ENCODE measurements at places on chromosomes 5 and 9. TPM values are rescaled to one million over a fixed set of nuclear protein-coding genes. Genes with fewer than 3 reads are reported as not detected.

DNA sequence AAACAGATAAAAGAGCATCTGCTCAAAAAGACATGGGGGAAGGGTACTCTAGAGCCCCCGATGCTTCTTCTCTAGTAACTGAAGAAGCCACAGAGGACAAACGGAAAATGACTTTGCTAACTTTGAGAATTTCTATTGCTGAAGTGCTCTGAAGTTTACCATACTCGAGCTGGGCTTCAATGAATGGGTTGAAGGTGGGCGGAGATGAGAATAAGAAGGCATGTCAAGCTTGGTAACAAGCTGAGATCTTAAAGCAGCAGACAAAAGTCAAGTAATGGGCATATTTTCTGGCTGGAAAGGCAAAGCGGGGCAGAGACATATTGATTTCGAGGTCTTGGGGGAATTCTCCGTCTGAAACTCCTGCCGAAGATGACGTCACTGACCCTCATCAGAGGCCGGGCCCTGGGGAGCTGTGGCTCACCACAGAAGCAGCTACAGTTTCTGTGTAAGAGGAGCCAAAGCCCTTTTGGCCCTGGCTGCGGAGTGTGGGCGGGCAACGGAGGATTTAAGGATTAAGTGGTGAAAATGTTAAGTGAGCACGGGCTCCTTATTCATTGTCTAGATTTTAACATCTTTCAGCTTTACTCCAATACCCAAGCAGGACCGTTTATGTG is 115.8 kb upstream of the SLIT3 start:
- H3K27me3 ChIP-seq, result no peaks in the 10 kb centered on the region
- peak overlapping the region; percentile 7 for H3K27ac ChIP-seq
- no peaks in the 10 kb centered on the region for H3K36me3 ChIP-seq
- H3K4me3 ChIP-seq, result peak overlapping the region; percentile 45

DNA sequence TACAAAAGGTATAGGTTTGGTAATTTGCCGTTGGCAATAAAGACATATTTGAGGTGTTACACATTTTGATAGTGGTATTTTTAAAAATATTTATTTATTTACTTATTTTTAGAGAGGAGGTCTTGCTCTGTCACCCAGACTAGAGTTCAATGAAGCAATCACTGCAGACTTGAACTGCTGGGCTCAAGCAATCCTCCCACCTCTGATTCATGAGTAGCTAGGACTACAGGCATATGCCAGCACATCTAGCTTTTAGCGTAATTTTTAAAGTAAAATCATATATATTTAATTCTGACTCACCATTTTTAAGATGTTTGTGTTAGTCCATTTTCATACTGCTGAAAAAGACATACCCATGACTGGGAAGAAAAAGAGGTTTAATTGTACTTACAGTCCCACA is 1974.3 kb downstream of the EFNA5 start:
- H3K4me1 ChIP-seq, result no peaks in the 10 kb centered on the region
- no peak overlapping the region for H3K27ac ChIP-seq
- H3K36me3 ChIP-seq, result no peaks in the 10 kb centered on the region
- H3K4me3 ChIP-seq, result no peak overlapping the region
- no peak for DNase-seq
- H3K27me3 ChIP-seq, result no peaks in the 10 kb centered on the region

DNA sequence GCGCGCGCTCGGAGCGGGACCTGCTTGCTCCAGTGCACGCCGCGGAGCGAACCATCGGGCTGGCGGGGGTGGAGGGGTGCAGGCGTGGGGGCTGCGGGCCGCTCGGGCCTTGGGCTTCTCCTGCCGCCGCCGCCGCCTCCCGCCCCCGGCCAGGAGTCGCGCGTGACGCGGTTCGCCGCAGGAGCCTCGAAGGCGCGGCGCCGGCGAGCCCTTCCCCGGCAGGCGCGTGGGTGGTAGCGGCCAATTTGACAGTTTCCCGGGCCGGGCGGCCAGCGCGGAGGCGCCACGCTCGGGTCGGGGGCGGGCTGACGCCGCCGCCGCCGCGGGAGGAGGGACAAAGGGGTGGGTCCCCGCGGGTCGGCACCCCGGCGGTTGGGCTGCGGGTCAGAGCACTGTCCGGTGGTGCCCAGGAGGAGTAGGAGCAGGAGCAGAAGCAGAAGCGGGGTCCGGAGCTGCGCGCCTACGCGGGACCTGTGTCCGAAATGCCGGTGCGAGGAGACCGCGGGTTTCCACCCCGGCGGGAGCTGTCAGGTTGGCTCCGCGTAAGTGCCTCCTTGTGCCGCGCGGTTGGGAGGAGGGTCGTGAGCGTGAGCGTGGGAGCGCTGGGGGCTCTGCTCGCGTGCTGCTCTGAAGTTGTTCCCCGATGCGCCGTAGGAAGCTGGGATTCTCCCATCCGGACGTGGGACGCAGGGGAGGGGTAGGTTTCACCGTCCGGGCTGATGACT is at the start of gene TJP2:
TSS of gene TJP2 (plus strand) at position 387 of the 725 bp plus-strand sequence. CDS start at position 483, 96 bp downstream.
- H3K27me3 ChIP-seq, result no peaks in the 10 kb centered on the region
- H3K4me1 ChIP-seq, result peaks cover 13% of the 10 kb centered on the region
- H3K27ac ChIP-seq, result peak within 1 kb of the TSS; percentile 73
- no peaks in the 10 kb centered on the region for H3K36me3 ChIP-seq

- peak overlapping the region; percentile 82 for H3K4me3 ChIP-seq
- DNase-seq, result no peak
- H3K4me1 ChIP-seq, result peaks cover 19% of the 10 kb centered on the region
- H3K27ac ChIP-seq, result no peak overlapping the region
- no peaks in the 10 kb centered on the region for H3K27me3 ChIP-seq
Measured at GRCh38 chr5:55305345-55305744, 2.1 kb downstream of the DHX29 start.

- no peak for DNase-seq
- no peaks in the 10 kb centered on the region for H3K36me3 ChIP-seq
- H3K27me3 ChIP-seq, result no peaks in the 10 kb centered on the region
- H3K4me3 ChIP-seq, result no peak overlapping the region
- H3K27ac ChIP-seq, result peak overlapping the region; percentile 75
- H3K4me1 ChIP-seq, result no peaks in the 10 kb centered on the region
Measured at GRCh38 chr5:132458651-132459030, 31.9 kb downstream of the IRF1 start.

DNA sequence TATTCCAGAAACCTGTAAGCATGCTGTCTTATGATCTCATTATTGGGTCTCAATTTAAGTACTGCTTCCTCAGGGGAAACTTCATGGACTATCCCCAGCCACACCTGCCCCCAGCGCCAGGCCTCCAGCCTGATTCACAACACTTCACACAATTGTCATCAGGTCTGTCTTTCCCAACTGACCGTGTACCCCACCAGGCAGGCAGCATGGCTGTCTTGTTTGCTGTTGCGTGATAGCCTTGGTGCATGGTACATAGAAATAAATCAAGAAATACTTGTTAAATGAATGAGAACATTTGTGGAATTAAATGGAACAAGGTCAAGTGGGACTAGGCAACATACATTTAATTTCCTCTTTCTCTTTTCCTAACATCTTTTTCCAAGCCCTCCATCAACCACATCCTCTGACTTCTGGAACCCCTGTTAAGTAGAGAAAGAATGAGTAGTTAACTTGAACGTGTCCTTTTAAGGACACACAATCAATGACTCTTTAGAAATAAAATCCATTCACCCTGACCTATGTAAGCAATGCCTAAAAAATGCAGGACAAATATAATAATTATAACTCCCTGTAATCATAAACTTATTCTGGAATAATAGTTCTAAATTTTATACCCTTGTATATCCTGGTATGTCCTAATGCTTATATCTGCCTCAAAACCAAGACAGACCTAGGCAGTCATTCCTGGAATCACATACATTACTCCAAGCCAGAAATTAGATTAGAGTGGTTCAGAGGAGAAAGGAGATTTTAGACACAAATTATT is 17.2 kb upstream of the THG1L start:
- no peak overlapping the region for H3K27ac ChIP-seq
- no peaks in the 10 kb centered on the region for H3K36me3 ChIP-seq
- no peak for DNase-seq
- H3K4me1 ChIP-seq, result no peaks in the 10 kb centered on the region
- H3K4me3 ChIP-seq, result no peak overlapping the region

- peak overlapping the region; percentile 66 for H3K27ac ChIP-seq
- DNase-seq, result no peak
- H3K36me3 ChIP-seq, result no peaks in the 10 kb centered on the region
- no peak overlapping the region for H3K4me3 ChIP-seq
Measured at GRCh38 chr9:127113191-127113972, 9.1 kb downstream of the ANGPTL2 start.

GRCh38 chr5:157475432-157475831 is 15.4 kb downstream of the NIPAL4 start:
- no peak overlapping the region for H3K27ac ChIP-seq
- H3K4me3 ChIP-seq, result no peak overlapping the region
- no peaks in the 10 kb centered on the region for H3K36me3 ChIP-seq
- DNase-seq, result no peak
- no peaks in the 10 kb centered on the region for H3K27me3 ChIP-seq

DNA sequence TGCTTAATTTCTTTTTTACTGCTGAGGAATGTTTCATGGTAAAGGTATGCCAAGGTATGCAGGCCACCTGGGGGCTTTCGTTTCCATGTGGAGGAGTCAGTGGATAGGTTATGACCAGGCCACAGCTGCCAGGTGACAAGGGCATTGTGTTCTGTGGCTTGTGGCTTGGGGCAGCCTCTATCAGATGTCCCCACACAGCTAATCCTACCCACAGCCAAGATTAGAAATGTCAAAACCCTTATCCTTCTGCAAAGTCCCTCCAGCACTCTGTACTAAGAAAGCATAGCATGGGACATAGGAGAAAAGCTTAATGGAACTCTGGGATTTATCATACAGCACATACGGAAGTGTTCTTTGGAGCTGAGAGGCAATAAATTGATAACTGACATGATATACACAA is 171.2 kb upstream of the S1PR3 start:
- no peak overlapping the region for H3K4me3 ChIP-seq
- H3K4me1 ChIP-seq, result no peaks in the 10 kb centered on the region
- no peaks in the 10 kb centered on the region for H3K27me3 ChIP-seq
- DNase-seq, result no peak

Gene BARHL1
- not detected for total RNA-seq

Gene SLC4A9
- not detected for total RNA-seq

Gene HAPLN1
- not detected for total RNA-seq

Gene FOXD4
- total RNA-seq, result 0.44 TPM

Gene LHX2
- not detected for total RNA-seq
